ENCODE measurements at places on chromosomes 1 and 21. TPM values are rescaled to one million over a fixed set of nuclear protein-coding genes. Genes with fewer than 3 reads are reported as not detected.

The ACTA1 gene
- not detected for total RNA-seq

The MR1 gene
- 25.4 TPM for total RNA-seq

- no peak for DNase-seq
- no peak overlapping the region for H3K27ac ChIP-seq
- no peaks in the 10 kb centered on the region for H3K36me3 ChIP-seq
- no peaks in the 10 kb centered on the region for H3K4me1 ChIP-seq
Observed at GRCh38 chr1:82978461-82979324, 1020.2 kb downstream of the TTLL7 start.

- H3K36me3 ChIP-seq = no peaks in the 10 kb centered on the region
- H3K4me1 ChIP-seq = peaks cover 44% of the 10 kb centered on the region
Observed at GRCh38 chr1:109188200-109188599, 25.5 kb upstream of the SARS1 start.

Measured in upper lobe of left lung (tissue), 6 donors.